Activated CD4-positive, alpha-beta T cell treated with anti-CD3 and anti-CD28 coated beads, Interleukin-2, amount 10 ng/mL, durations not matched to agents 24 days and 14 days (primary cell): ENCODE measurements at places on chromosomes 3 and 15. TPM values are rescaled to one million over a fixed set of nuclear protein-coding genes. Genes with fewer than 3 reads are reported as not detected.

The SST gene
- not detected in 2 replicates for total RNA-seq

The GOLGA6L22 gene
- not detected in 2 replicates for total RNA-seq

The CHRNB4 gene
- not detected in 2 replicates for total RNA-seq

The GOLGA6L10 gene
- 0.76 and 0.96 TPM in 2 replicates for total RNA-seq

The GOLGA6L4 gene
- total RNA-seq: 1.1 and 1.7 TPM in 2 replicates

The AHSG gene
- not detected in 2 replicates for total RNA-seq

The ACKR4 gene
- 0.26 and 0.58 TPM in 2 replicates for total RNA-seq

The CCK gene
- not detected in 2 replicates for total RNA-seq

The RETNLB gene
- total RNA-seq: not detected in 2 replicates

The OIP5 gene
- 15.8 and 21.0 TPM in 2 replicates for total RNA-seq

The PEAK1 gene
- 25.9 and 28.2 TPM in 2 replicates for total RNA-seq

The CACNA2D3 gene
- not detected in 2 replicates for total RNA-seq

The C15orf62 gene
- total RNA-seq: 0.43 and 0.51 TPM in 2 replicates

The SH3GL3 gene
- not detected in 2 replicates for total RNA-seq

The KCNMB3 gene
- total RNA-seq: 0.19 and 0.70 TPM in 2 replicates

The MFGE8 gene
- 7.3 and 10.6 TPM in 2 replicates for total RNA-seq

The CELSR3 gene
- 14.5 and 15.2 TPM in 2 replicates for total RNA-seq

The MAP6D1 gene
- 1.4 and 2.1 TPM in 2 replicates for total RNA-seq

The SOX14 gene
- total RNA-seq: not detected in 2 replicates

The PLSCR2 gene
- not detected in 2 replicates for total RNA-seq

The MKRN3 gene
- total RNA-seq: 1.5 and 2.1 TPM in 2 replicates

The KIF7 gene
- total RNA-seq: 1.9 TPM in 2 replicates

The CXCR6 gene
- total RNA-seq: 15.2 TPM in 2 replicates

The BSN gene
- total RNA-seq: 0.09 TPM in 2 replicates

The CEP19 gene
- 3.9 and 4.0 TPM in 2 replicates for total RNA-seq

The PTPN23 gene
- 34.1 and 34.6 TPM in 2 replicates for total RNA-seq

The WDR93 gene
- not detected in 2 replicates for total RNA-seq
